ENCODE measurements at places on chromosomes 2 and 18.

DNA sequence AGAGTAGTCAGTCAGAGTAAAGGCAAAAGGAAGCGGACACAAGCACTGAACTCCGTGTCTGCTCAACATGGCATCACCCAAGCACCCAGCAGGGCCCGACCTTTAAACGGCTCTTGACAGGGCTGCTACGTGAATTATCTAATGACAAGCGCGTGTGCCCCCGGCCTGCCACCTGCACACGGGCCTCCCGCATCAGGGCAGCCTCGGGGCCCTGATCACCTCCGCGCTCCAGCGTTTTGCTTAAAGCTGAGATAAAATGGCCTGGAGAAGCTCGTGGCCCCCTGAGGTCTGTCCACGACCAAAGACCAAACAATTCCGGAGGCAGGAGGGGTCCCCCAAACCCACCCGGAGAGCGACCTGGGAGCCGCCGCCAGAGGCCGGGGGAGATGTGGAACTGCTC is 376 bp downstream of the NDUFA10 start:
- no peak for DNase-seq

- DNase-seq, result no peak
Observed at GRCh38 chr2:197212344-197213262, 98.0 kb downstream of the ANKRD44 start.

- DNase-seq, result no peak
Observed at GRCh38 chr18:57436965-57437333, 1.8 kb downstream of the ONECUT2 start.

DNA sequence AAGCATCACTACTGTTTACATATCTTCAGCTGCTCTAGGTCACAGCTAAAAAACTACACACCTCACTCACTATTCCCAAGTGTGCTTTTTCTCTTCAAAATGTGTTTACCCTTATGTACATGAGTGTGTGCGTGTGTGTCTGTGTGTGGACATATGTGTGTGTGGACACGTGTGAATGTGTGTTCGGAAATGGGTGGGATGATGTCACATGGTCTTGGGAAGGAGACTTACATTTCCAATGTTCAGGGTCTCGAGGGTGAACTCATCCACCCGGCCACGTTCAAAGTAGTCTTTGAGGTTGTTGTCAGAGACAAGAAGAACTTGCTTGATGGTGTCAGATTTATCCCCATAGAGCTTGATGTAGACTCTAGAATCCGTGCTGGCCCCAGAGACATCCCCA is 87.8 kb downstream of the LOXHD1 start:
- DNase-seq, result no peak

GRCh38 chr2:195570329-195570728 is 86.7 kb upstream of the SLC39A10 start:
- DNase-seq, result no peak

- no peak for DNase-seq
Observed at GRCh38 chr2:180905461-180905860, 74.9 kb upstream of the UBE2E3 start.

- no peak for DNase-seq
Observed at GRCh38 chr18:64271246-64271645, 122.4 kb upstream of the LINC00305 start.

DNA sequence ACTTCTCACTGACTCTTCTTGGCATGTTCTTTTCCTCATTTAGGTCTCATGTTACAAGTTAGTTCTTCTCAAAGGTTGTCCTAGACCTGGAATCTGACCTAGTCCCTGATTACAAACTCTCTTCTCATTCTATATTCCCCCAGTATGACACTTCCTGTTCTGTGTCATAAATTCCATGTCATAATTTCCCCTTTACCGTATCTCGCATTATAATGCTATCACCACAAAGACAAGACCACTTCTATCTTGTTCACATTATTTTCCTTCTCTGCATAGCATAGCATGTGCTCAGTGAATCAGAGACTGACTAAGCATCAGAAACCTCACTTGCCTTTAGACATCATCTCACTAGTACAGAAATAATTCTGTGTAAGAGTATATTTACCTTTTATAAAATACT is 63.6 kb upstream of the CAVIN2 start:
- DNase-seq, result no peak

DNA sequence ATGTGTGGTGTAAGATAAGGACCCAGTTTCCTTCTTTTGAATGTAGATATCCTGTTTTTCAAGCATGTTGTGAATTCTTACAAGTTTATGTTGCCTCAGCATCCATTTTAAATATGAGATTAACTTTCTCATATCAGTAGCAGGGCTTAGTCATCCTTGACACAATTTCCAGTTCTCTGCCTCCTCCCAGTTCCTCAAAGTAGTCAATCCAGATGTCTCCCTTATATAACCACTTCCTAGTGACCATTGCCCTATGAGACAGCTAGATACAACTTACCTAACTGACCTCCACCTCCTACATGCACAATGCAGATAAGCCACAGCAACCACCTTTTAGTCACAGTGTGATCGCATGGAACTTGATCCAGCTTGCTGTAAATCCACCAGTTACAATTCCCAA is 269.2 kb upstream of the ZNF521 start:
- no peak for DNase-seq

- DNase-seq, result no peak
Observed at GRCh38 chr2:128414351-128414750, 95.7 kb upstream of the HS6ST1 start.

DNA sequence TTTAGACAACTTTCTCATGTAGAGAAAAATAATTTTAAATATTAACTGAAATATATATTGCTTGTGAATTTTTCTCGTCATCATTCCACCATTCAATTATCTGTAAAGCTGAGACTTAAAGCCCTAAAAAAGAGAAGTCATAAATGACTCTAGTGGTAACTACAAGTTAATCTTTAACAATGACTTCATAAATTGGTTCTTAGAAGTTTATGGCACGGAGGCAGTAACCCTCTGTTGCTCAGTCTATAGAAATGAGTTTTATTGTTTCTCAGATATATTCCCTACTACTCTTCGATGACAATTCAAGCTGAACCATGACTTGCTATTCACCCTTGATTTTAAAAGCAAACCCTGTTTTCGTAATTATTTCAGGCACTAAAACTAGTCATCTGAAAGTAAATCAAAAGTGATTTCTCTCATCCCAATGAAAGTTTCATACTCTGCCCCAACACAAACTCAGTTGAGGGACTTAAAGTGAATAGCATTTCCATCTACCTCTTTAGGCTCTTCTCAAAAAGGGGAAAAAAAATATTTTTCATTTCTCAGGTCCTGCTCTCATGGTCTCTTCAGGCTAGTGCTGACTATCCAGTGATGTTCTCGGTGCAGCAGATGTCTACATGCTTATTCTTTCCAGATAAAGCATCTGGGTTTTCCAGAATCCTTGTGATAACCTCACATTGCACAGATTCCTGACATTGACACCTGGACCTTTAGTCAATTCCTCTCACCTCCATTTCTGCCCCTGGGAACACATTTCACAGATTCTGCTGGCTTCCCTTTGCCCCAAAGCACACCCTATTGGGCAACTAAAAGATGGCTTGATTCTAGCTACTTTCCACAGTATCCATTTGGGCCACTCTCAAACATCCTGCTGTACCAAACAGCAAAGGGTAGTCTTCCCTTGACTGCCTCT is 207.8 kb upstream of the LRATD1 start:
- no peak for DNase-seq

DNA sequence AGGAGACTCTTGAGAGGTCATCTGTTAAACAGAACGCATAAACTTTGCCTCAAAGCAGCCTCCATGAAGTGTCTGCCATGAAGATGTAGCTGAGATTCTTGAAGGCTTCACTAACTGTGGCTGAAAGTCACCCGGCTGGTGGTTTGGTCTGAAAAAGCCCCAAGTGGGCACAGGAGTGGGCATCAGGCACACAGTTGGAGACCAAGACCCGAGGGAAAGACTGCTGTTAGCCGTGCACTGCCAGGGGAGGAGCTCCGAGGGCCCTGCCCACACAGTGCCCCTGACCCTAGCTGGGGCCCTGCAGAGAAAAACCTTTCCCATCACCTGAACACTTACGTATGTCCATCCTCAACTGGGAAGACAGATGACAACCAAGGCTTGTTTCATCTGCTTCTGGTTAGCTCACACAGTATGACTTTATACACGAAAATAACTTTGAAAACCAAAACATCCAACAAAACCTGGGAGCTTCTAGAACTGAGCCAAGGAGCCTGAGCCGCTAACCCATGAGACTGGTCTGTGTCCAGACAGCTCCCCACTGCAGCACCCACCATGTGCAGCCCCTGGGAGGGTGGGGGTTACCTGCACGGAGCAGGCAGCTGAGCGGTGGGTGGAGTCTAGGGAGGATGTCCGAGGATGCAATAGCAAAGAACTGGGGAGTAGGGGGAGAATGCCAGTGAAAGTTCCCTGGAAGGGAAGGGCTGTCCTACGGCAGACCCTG is 15.4 kb downstream of the HJURP start:
- DNase-seq, result no peak

DNA sequence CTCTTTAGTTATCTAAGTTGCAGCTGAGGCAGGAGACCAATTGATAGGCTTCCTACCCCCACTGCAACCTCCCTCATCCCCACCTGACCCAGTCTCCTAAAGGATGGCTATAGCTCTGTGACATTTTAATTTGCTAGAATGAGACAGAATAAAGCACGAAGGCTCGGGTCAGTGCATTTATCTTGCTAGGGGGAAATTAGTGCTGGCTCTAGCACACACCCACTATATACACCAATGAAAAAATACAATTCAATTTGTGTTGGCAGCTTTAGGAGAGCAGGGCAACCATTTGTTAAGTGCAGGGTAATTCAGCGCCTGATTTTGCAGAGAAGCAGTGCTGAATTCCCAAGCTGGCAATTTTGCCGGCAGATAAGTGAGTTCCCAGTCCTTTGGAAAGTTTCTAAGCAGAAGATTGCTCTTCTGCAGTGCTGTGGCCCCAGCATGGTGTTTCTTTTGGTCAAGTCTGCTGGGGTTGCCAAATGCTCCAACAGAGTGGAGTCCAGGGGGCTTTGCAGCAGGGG is 346.0 kb downstream of the ALK start:
- no peak for DNase-seq

DNA sequence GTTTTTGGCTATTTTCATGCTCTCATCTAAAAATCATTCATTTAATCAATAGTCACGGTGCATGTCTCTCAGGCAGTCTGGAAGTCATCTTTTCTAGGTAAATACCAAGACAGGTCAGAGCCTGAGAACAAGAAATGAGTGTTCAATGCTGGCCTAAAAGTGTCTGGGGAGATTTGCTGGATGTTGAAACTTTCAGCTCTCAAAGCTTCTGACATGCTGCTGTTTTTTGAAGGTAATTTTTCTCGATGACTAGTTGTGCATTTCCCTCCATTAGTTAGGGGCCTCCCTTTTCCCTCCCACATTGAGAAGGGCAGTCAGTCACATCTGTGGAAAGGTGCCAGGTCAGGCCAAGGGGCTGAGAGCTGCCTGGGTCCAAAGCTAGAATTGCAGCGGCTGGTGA is 115.6 kb downstream of the LPIN1 start:
- DNase-seq, result no peak

DNA sequence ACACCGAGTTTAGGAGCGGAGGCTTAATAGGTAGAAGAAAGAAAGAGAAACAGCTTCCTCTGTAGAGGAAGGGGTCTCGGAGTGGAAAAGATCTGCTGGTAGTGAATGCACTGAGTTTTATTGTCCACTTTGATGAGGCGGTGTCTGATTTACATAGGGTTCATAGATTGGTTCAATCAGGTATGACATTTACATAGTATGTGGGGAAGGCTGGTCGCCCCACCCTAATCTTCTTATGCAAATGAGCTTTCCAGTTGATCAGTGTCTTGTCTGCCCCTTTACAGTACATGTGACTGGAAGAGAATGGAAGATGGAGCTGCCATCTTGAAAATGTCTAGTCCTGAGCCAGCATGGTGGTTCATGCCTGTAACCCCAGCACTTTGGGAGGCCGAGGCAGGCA is 19.9 kb upstream of the CNOT11 start:
- no peak for DNase-seq

- no peak for DNase-seq
Observed at GRCh38 chr2:18903750-18904149, 314.4 kb upstream of the NT5C1B start.

GRCh38 chr2:64887565-64887964 is 101.6 kb upstream of the SLC1A4 start:
- no peak for DNase-seq

DNA sequence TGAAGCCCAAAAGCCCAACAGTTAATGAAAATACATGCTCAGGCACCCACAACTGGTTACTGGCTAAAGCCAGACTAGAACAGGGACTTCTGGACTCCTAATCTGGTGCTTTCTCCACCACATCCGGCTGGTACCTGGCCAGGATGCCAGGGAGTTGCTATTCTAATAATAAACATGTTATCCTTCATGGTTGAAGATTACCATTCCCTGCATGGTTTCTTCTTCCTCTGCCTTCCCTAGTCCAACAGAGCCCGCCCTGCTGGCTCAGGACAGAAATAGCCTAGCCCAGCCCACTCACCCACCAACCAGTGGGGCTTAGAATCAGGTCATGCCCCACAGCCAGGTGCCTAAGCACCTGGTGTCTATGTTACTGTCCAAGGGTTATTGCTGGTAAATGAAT is 184.2 kb downstream of the TMEM247 start:
- no peak for DNase-seq

GRCh38 chr18:56505971-56506370 is 132.4 kb downstream of the TXNL1 start:
- DNase-seq, result no peak

- DNase-seq, result no peak
Observed at GRCh38 chr2:213202011-213202410, 50.6 kb upstream of the IKZF2 start.

DNA sequence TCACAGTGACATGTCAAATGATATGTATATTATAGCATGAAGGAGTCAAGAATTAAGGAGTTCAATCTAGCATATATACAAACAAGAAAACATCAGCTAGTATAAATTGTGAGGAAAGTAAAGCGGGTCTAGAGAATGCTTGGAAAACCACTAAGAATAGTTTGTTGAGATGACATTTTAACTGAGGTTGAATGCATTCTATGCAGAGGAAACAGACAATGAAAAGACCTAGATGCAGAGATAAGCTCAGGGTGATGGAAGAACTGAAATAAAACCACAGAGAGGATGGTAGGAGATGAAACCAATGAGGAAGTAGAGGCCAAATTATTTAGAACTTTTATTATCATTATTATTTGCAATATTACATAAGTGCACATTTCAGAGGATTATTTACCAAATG is 803.6 kb upstream of the FANCL start:
- no peak for DNase-seq

GRCh38 chr2:97706112-97706511 is 7.3 kb upstream of the ZAP70 start:
- no peak for DNase-seq

DNA sequence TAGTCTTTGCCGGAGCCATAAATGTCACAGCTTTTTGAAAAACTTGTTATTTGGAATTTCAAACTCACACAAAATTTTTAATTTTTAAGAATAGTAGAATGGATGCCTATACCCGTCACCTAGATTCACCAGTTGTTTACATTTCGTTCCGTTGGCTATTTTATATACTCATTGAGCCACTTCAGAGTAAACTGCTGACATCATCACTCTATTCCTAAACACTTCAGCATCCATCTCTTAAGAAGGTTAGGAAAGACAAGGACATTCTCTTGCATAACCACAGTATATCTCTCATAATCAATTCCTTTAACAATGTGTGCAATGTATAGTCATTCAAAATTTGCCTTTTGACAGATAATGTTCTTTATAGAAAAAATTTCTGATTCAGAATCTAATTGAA is 1065.8 kb downstream of the LRP1B start:
- no peak for DNase-seq

All from cerebellar nuclear complex (tissue), 1 donor.